ENCODE measurements at places on chromosomes 3 and 15.
A peak's percentile ranks its signal among the peaks of the same experiment; 100 is the strongest.

- DNase-seq = no peak
Measured at GRCh38 chr3:99211309-99211708, 309.8 kb upstream of the DCBLD2 start.

GRCh38 chr15:96262097-96262496, 68.4 kb upstream of the NR2F2 start:
- no peak for DNase-seq

- no peak for DNase-seq
Measured at GRCh38 chr3:185712337-185712736, 112.5 kb downstream of the IGF2BP2 start.

- DNase-seq = no peak
Measured at GRCh38 chr3:106172780-106173179, 304.0 kb upstream of the CBLB start.

DNA sequence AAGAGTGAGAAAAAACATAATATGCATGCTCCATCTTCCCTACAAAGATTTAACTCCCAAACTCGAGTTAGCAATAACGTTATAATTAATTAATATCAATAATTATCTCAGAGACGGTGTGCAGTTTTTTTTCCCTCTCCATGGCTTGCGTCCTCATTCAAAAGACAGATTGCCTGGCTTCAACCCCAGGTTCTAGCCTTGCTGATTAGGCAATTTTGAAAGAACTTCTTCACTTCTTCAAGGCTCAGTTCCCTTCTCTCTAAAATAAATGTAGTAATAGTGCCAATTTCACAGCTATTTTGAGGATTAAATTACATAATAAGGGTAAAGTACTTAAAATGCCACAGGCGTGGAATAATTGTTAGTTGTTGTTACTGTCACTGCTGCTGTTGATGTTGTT, 876.1 kb upstream of the GBE1 start:
- DNase-seq = no peak

- no peak for DNase-seq
Measured at GRCh38 chr3:59527493-59527892, 477.7 kb upstream of the CFAP20DC start.

GRCh38 chr3:161851941-161852566, 355.4 kb downstream of the OTOL1 start:
- DNase-seq = no peak

GRCh38 chr3:159627229-159627628, 361.4 kb upstream of the IL12A start:
- DNase-seq = no peak

- DNase-seq = no peak
Measured at GRCh38 chr3:45826908-45827307, 15.0 kb downstream of the LZTFL1 start.

DNA sequence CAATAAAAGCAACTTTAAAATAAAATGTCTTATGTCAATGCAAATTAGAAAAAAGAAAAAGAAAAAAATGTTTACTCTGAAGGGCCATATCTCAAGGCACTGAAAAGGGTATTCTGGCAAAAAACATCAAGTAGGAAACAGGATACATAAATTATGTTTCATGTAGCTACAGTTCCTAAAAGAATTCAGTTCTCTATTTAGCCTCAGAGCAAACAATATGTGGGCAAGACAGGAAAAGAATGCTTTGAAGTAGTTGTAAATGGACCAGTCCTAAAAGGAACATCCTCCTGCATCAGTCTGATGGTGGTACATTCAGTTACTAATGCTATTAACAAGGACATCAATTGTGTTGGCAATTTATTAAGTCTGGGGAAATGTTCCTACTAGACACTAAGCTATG, 8.1 kb downstream of the COMMD2 start:
- no peak for DNase-seq

DNA sequence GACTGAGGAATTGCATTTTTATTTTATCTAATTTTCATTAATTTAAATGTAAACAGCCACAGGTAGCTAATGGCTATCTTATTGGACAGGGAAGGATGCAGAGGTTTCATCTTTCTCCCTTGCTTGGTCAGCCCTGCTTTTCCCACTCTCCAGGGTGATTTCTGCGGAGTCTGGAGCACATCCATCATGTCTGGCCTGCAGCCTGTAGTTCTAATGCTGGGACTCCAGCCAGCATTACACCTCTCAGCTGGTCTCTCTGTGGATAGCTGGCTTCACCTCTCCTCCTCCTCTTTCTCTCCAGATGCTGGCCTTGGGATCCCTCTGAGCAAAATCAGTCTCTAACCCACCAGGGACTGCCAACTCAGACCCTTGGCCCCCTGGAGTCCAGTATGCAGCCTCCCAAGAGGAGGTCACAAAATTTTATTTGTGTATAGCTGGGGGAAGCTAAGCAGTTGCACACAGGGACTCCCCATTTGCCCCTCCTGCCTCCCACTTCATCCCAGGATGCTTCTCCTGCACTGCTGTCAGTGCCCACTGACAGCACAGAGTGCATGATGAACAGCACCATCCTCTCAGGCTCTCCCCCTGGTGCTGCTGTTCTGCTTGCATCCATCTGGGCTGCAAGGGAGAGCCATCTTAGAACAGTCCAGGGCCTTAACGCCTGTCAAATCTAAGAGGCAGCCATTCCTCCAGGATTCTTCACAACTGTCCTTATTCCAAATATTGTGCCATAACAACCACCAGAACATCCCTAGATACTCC, 1.7 kb downstream of the BFSP2 start:
- DNase-seq = no peak

DNA sequence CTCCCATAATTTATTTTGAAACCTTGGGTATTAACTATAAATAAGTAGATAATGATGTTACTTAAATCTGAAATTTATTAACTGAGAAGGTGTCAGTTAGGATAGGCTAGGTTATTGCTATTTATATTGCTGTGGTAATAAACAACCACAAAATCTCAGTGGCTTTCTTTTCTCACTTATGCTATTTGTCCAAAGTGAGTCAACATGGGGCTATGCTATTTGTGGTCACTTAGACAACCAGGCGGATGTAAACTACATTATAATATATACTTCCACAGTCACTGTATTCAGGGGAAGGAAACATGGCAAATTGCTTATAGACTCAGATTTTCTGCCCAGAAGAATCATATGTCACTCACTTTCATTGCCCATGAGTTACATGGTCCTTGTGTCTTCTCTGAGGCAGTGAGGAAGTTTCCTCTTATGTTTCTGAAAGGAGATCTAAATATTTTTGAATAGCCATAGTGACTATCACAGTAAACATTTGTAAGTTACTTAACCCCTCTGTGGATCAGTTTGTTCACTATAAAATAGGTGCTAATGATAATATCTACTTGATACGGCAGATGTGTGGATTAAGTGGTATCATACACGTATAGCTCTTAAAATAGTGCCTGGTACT, 19.8 kb downstream of the HMG20A start:
- DNase-seq = no peak

DNA sequence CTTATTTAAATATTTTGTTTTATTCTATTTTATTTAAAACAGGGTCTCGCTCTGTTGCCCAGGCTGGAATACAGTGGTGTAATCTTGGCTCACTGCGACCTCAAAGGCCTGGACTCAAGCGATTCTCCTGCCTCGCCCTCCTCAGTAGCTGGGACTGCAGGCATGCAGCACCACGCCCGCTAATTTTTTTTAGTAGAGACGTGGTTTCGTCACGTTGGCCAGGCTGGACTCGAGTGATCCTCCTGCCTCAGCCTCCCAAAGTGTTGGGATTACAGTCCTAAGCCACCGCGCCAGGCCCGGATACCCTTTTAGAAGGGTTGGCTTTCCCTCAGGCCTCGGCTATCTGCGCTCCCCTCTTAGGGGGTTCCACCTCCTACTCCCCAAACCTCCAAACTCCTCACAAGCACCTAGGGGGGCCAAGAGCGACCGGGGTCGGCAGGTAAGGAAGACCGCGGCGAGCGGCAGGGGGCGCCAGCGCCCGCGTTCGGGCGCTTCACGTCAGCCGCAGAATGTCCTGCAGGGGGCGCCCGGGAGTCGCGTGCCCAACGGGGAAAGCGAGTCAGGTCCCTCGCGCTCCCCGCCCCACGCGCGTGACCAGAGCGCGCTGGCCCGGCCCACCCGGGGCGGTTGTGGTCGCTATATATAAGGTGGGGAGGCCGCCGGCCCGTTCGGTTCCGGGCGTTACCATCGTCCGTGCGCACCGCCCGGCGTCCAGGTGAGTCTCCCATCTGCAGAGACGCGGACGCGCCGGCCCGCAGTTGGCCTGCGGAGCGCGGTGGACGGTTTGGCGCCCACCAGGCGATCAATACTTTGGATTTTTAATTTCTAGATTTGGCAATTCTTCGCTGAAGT, 51.8 kb upstream of the GATM start:
- peak; percentile 68 for DNase-seq

DNA sequence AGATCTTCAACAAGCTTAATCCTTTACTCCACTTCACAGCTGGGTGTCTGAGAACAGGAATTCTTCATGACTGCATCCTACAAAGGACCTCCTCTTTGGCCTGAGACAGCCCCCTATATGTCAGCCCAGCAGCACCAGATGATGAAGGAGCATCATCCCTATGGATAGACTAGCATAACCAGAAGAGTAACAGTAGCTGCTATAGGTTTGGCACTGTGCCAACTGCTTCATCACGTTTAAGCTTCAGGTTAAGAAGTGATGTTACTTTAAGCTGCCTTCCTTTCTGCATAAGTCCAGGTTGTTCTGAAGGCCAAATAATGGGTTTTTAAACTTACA, 50.6 kb downstream of the CMSS1 start:
- no peak for DNase-seq

GRCh38 chr3:187257471-187257870, 34.1 kb downstream of the MASP1 start:
- no peak for DNase-seq

- DNase-seq = no peak
Measured at GRCh38 chr15:38176155-38176554, 76.5 kb upstream of the SPRED1 start.

- DNase-seq = no peak
Measured at GRCh38 chr3:47715928-47716327, 65.8 kb downstream of the SMARCC1 start.

DNA sequence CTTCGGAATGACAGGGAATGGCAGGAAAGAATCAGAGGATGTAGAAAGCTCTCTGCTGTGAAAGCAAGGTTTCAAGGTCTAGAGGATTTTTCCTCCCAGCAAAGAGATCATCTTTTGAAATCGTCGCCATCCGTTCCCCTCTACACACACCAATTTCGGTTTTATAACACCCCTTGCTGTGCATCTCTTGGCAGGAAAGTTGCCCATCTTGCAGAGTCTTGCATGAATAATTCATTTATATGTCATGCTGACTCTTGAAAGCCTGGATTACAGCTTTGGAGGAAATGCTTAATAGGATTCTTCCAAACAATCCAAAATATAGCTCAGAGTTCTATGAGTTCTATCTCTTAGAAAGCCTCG, 262.7 kb downstream of the CHL1 start:
- no peak for DNase-seq

DNA sequence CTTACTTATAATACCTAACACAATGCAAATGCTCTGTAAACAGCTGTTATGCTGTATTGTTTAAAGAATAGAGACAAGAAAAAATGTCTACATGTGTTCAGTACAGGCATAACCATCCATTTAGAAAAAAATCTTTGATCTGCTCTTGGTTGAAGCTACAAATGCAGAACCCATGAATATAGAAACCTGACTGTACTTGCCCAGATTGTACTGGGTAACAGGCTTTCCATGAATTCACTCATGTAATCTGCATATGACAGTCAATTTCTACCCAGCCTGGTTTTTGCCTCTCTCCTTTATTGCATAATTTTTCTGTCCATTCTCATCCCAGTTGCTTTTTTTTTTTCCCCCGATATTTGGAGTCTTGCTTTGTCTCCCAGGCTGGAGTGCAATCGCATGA, 62.6 kb upstream of the ETV5 start:
- no peak for DNase-seq

- DNase-seq = no peak
Measured at GRCh38 chr3:161475905-161476304, 20.7 kb upstream of the OTOL1 start.

DNA sequence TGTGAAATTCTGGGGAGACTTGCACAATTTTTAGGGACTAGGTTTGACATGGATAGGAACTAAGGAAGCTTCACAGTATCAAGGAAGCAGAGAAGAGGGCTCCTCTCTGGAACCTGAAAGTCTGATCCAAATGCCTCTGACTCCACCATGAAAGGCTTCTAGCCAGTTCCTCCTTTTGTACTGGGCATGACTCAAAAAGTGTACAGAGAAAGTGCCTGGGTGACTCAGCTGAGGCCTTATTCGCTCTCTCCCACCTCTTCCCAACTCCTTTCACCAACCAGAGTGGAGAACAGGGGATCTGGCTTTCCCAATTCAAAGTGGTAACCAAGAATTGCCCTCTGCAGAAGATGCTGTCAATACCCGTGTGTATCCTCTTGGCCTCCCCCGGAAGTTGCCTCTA, 342.9 kb upstream of the PROK2 start:
- DNase-seq = no peak

DNA sequence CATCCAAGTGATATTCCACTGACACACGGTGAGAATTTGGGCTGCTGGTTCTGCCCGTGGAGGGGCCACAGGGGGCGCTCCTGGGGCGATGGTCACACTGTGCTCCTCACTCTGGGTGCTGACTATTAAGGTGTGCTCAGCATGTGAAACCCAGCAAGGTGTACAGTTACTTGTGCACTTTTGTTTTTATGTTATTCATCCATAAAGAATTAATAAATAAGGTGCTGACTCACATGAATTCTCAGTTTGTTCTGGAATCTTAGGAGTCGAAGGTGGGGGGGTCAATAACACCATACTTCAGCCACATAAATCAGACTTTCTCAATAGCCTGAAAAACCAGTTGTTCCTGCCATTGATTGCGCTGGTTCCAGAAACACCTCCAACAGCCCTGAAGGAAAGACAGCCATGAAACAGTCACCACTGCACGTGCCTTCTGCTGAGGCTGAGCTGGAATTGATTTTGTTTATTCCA, 53.5 kb upstream of the SPATA12 start:
- DNase-seq = no peak

- no peak for DNase-seq
Measured at GRCh38 chr15:92166029-92166428, 227.7 kb upstream of the ST8SIA2 start.

DNA sequence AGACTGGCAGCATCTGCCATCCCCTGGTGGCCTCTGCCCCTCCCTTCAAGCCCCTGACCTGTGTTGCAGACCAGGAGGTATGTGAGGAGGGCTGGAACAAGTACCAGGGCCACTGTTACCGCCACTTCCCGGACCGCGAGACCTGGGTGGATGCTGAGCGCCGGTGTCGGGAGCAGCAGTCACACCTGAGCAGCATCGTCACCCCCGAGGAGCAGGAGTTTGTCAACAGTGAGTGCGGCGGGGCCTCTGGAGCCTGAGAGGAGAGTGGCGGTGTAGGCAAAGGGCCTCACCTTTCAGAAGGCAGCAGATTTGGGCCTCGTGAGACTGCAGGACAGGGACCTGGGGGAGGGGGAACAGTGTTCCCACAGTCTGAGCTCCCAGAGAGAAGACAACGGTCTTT, 24.0 kb downstream of the HAPLN3 start:
- no peak for DNase-seq

Data from stimulated activated CD8-positive, alpha-beta memory T cell treated with anti-CD3 and anti-CD28 coated beads, Interleukin-12 subunit alpha, Interleukin-12 subunit beta, amount 100 ng/mL, for 4 hours (primary cell).